Coronary artery (tissue), 2 donors: ENCODE measurements at places on chromosomes 3 and 15.

GRCh38 chr3:109924196-109924595 lies 586.9 kb upstream of the DPPA4 start:
- no peak for DNase-seq

GRCh38 chr3:76463501-76463900 lies 576.4 kb upstream of the ROBO2 start:
- no peak for DNase-seq

- DNase-seq: no peak
Measured at GRCh38 chr3:133162670-133163305, 124.6 kb downstream of the TMEM108 start.

- DNase-seq: no peak
Measured at GRCh38 chr15:43735416-43735815, 10.8 kb upstream of the PDIA3 start.

DNA sequence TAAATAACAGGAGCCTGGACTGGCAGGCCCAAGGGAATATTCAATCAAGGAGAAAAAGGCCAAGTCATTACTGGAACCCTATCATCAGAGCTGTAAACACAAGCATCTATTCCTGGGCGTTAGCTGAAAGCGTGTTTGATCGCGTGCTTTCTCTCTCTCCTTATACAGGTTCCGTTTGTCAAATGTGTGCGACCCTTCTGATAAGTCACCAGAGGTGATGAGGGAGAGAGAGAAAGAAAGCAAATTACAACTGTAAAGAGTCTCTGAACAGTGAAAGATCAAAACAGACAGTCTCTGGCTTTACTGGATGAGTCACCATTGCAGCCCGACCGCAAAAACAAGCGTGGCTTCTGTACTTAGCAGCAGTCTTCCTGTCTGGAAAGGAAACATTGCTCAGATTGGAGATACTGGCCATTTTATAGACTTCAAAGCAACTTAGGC lies 39.5 kb upstream of the TPRG1 start:
- DNase-seq: no peak

GRCh38 chr3:123787133-123787532 lies 97.0 kb downstream of the MYLK start:
- DNase-seq: no peak

GRCh38 chr3:49841806-49842205 lies 14.6 kb downstream of the TRAIP start:
- no peak for DNase-seq

GRCh38 chr15:63763476-63764123 lies 70.1 kb downstream of the HERC1 start:
- DNase-seq: no peak
